ENCODE measurements at places on chromosomes 7 and 10.

GRCh38 chr7:102248456-102249395 lies 37.9 kb upstream of the SH2B2 start:
- DNase-seq: no peak

DNA sequence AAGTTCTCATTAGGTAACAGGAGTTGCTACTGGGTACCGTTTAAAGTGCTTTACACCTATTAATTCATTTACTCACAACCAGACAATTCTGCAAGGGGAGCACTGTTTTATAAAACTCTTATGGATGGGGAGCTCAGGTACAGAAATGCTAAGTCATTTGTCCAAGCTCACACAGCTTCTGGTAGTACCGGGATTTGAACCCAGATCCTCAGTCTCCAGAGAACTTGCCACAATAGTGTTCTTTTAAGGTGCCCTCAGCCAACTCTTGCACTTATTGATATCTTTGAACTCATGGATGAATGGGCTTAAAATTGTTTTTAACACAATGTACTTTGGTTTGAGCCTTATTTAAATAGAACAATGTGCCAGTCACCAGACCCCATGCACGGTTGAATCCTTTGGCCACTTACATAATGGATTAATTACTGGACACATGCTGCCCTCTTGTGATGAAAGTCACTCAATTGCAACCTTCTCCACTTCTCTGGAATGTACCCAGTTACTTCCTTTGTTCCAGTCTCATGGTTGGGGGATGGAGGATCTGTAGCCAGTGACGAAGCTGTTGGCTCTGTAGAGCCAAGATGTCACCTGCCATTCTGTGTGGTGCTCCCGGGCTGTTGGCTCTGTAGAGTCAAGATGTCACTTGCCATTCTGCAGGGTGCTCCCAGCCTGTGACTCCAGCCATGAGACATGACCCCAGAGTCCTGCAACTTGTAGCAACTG lies 65.6 kb downstream of the NOD1 start:
- peak; percentile 49 for DNase-seq

- no peak for DNase-seq
These were observed 995 bp upstream of the CLDN3 start for GRCh38 chr7:73770860-73771670.

DNA sequence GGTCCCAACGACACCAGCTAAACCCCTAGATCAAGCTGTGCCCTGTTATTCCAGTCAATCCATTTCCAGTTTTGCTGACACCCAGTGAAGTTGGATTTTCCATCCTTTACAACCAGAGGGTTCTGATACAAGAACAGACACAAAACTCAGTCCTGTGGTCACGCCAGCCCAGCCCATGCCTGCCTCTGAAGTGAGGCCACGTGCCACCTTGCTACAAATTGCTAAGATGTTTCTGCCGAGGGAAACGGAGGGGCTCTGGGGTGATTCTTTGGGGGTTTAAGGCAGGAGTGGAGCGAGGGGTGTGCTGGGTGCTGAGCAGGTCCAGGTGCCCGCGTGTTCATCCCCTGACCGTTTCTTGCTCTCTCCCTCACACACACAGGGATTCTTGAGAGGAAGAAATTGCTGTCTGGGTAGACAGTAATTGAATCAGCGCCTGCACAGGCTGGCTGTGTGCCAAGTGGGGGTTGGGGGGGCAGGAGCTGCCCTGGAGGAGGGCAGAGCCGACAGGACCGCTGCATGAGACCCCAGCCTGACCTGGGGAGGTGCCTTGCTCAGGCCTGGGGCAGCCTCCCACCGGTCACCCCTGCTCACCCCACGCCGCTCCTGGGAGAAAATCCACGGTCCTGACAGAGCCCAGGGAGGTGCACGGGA lies 38.1 kb downstream of the ADAP1 start:
- no peak for DNase-seq

DNA sequence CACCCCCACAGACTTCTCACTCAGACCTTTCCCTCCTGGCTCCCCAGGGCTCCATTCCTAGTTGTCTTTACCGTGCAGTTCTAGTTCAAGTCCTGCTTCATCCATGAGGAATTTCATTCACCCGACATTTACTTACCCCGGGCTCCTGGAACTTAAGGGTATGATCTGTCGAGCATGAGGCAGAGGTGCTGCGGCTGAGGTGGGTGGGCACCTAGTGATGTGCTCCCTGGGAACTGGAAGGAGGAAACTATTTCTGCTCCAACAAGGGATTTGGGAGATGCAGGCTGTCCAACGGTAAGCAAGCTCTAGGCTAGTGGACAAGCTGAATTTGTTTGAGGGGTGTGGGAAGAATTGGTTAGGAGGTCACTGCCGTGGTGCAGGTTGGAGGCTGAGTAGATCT lies 30.2 kb upstream of the AQP1 start:
- no peak for DNase-seq

All from right renal cortex interstitium (tissue), 3 donors.